Ascending aorta (tissue), 2 donors: ENCODE measurements at places on chromosomes 6 and 20. TPM values are rescaled to one million over a fixed set of nuclear protein-coding genes. Genes with fewer than 3 reads are reported as not detected.

DNA sequence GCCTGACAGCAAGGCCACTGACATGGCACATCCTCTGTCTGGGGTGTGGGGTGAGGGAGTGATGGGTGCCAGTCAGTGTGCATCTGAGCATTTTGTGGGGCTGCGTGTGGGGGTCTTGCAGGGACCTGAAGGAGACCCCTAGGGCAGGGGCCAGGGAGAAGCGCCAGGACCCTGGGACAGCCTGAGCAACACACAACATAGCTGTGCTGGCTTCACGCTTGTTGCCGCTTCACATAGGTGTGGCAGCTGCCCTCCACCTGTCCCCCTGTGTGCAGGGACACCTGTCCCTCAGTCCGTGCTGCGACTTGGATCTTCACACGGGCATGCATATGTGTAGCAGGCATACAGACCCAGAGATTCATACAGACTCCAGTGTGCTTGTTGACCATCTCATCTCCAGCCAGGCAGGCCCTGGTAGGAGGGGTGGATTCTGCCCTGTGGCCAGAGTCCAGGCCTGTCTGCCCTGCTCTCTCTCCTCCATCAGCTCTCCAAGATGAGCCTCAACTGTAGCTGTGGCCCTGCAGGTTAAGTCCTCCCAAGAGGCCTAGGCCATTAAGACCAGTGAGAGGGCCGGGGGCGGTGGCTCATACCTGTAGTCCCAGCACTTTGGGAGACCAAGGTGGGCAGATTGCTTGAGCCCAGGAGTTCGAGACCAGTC lies 3.2 kb upstream of the NPBWR2 start:
- H3K36me3 ChIP-seq: no peaks in the 10 kb centered on the region
- no peaks in the 10 kb centered on the region for H3K27me3 ChIP-seq
- no peak overlapping the region for H3K27ac ChIP-seq
- no peaks in the 10 kb centered on the region for H3K4me1 ChIP-seq

DNA sequence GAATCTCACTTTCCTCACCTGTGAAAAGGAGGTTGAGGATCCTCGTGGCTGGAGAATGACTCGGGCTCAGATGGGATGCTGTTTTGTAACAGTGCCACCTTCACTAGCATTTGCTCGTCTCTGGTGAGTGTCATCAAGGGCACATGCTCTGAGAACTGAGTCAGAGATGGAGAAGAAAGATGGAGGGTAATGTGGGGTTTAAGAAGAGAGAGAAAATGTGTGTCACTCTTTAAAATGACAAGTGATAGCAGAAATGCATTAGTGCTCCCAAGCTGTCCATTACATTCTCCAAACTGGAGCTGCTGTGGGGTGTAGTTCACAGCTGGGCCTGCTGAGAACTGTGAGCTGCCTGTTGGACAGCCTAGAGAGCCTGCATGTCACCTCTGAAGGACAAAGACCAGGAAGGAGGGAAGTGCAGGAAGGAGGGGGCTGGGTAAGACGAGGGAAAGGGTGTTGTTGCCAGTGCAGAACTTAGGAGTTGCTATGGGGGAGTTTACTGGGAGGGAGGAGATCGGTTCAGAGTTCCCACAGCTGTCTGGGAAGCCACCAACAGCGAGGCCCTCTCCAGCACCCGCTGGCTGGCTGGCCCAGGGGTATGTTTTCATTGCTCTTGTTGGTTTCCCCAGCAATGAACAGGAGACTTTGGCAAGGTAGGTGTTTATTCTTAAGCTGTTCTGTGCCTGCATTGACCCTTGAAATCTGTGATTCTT lies 19.8 kb downstream of the GMPR start:
- peak overlapping the region; percentile 55 for H3K27ac ChIP-seq
- peaks cover 7% of the 10 kb centered on the region for H3K4me1 ChIP-seq
- no peak for DNase-seq
- no peak overlapping the region for H3K4me3 ChIP-seq
- peaks cover 28% of the 10 kb centered on the region for H3K36me3 ChIP-seq

DNA sequence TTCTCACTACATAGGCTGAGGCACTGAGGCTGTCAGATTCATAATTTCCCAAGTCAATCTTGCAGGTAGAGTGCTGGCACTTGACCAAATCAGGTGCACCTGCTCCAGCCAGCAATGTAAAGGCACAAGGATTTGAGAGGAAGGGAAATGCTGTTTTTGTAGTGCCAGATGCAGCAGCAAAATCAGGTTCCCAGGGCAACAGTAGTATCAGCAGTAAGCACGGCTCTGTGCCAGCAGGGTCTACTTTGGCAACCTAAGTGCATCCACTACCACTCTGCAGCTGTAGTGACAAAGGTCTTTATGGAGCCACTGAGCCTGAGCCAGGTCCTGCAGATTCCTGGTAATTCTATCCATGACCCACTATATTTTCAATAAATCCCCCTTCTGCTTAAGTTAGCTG lies 329.5 kb downstream of the TPBG start:
- H3K4me3 ChIP-seq: no peak overlapping the region
- no peak for DNase-seq
- H3K4me1 ChIP-seq: no peaks in the 10 kb centered on the region
- H3K36me3 ChIP-seq: no peaks in the 10 kb centered on the region

- no peaks in the 10 kb centered on the region for H3K27me3 ChIP-seq
- no peaks in the 10 kb centered on the region for H3K4me1 ChIP-seq
- no peak for DNase-seq
- no peak overlapping the region for H3K4me3 ChIP-seq
- H3K27ac ChIP-seq: no peak overlapping the region
Observed at GRCh38 chr20:64024141-64024990, 11.6 kb upstream of the C20orf204 start.

- no peaks in the 10 kb centered on the region for H3K27me3 ChIP-seq
- no peak overlapping the region for H3K4me3 ChIP-seq
- H3K36me3 ChIP-seq: no peaks in the 10 kb centered on the region
- no peaks in the 10 kb centered on the region for H3K4me1 ChIP-seq
Observed at GRCh38 chr20:24704899-24705298, 235.5 kb downstream of the SYNDIG1 start.

- H3K4me1 ChIP-seq: no peaks in the 10 kb centered on the region
- H3K27me3 ChIP-seq: no peaks in the 10 kb centered on the region
- no peaks in the 10 kb centered on the region for H3K36me3 ChIP-seq
Observed at GRCh38 chr20:33162313-33162712, 5.6 kb upstream of the BPIFA2 start.

DNA sequence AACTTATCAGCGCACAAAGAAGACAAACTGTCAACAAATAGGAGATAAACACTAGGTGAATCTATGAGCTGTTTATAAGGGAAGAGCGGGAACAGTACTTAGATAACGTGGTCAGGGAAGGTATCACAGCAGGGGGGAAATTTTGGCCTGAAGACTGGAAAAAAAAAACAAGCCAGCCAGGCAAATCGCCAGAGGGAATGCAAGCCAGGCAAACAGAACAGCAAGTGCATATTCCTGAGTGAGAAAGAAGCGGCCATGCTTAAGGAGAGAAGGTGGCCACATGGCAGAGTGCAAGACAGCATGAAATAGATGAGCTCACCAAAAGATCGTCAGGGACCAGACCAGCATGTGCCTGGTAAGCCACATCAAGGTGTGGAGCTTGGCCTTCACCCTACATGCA lies 466.5 kb upstream of the ARID1B start:
- H3K4me1 ChIP-seq: no peaks in the 10 kb centered on the region
- no peaks in the 10 kb centered on the region for H3K36me3 ChIP-seq
- DNase-seq: no peak
- no peaks in the 10 kb centered on the region for H3K27me3 ChIP-seq
- no peak overlapping the region for H3K27ac ChIP-seq

The MYH7B gene
- total RNA-seq: 4.7 TPM

The RIPOR2 gene
- 49.0 TPM for total RNA-seq

The MOG gene
- total RNA-seq: not detected

The NRSN1 gene
- not detected for total RNA-seq

The TAAR6 gene
- not detected for total RNA-seq
